Motor neuron (in vitro differentiated cells): ENCODE measurements at places on chromosomes 3 and 15.

DNA sequence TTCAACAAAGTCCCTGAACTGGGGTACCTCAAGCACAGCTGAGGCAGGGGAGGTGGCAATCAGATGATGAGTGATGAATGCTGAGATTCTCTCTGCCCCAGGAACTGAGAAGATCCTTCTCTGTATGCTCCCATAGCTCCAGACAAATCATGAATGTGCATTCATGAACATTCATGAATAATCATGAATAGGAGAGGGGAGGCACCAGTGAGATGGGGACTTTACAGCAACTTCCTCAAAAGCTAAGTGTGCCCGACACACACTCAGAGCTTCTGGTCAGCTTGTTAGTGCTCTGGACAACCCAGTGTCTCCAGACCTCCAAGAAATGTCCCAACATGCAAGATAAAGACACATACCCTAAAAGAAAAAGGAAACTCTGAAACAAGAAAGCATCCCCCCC is 24.3 kb downstream of the LRRC2 start:
- peak; percentile 81 for ATAC-seq

GRCh38 chr15:65259367-65259797 is 27.3 kb downstream of the PARP16 start:
- no peak for ATAC-seq

DNA sequence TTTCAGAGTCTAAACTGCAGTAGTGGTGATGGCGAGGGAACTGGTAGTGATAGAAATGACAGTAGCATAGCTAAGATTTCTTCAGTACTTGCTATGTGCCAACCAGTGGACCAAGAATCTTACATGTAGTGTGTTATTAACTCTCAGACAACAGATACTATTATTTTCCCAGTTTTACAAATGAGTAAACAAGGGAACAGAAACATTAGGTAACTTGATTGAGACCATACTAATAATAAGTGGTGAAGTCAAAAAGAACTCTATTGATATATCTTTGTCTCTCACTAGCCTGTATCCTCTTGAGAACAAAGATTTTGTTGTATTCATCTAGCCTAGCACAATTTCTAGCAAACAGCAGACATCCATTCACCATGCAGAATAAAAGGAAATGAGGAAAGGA is 250.1 kb downstream of the ZBTB20 start:
- ATAC-seq = no peak

DNA sequence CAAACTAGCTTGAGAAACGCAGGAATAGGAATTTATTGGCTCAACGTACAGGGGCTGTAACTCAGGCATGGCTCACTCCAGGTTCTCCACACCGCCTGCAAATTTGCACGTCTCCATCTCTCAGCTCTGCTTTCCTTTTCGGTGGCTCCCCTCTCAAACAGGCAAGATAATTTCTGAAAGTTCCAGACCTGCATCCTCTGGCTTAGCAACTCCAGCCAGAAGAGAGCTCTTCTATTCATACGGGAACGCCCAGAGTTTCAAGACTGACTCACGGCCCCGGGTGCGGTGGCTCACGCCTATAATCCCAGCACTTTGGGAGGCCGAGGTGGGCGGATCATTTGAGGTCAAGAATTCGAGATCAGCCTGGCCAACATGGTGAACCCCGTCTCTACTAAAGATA is 139.7 kb upstream of the BNIP2 start:
- no peak for ATAC-seq

- peak; percentile 64 for ATAC-seq
Observed at GRCh38 chr15:60520013-60520824, 41.3 kb upstream of the ICE2 start.

DNA sequence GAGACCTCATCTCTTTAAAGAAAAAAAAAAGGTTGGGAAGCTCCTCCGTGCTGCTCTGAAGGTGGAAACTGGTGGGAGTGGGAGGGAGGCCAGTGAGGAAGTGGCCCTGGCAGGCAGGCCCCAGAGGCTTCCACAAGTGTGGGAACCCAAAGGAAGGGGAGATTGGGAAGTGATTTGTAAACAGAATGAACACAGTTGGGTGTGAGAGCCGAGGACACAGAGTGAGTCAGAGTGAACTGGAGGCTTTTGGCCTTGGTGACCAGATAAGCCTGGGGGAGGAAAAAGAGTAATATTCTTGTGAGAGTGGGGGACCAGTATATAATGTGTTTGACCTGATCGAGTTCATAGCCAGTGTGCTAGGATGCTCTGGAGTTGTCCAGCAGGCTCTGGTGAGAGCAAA is 23.0 kb downstream of the MKRN2 start:
- ATAC-seq = peak; percentile 15

DNA sequence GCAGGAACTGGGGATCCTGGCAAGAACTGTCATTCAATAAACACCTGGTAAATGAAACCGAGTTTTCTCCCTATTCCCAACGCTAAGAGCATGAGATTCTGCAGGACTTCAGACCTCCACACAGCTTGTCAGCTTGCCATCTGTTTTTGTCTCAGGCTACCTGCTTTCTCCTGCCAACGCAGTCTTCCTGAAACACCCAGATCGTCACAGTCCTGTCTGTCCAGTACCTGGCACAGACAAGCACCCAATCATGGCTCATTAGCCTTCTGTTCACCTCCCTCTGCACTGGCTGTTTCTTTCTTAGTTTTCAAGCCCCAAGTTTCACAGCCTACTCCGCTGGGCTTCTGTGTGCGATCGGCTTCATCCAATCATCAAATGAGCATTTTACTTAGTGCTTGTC is 5.0 kb downstream of the SLC12A8 start:
- ATAC-seq = no peak

DNA sequence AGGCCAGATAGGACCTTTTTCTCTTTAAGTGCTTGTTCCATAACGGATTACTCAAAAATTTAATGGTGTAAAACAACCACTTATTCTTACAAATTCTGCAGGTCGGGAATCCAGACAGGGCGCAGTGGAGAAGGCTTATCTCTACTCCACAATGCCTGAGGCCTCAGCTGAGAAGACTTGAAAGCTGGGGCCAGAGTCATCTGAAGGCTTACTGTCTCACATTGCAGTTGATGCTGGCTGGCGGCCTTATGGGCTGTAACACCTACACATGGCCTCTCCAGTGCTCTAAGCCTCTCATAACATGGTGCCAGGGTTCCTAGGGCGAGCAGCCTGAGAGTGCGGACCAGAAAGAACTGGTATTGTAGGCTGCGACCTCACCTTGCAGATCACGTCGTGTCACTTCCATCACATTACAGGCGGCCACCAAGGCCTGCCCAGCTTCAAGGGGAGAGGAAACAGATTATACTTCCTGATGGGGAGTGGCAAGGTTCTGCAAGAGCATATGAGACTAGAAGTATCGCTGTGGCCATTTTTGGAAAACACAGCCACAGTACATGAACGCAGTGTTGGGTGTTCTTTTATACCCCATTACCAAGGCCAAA is 32.4 kb downstream of the CMTM7 start:
- ATAC-seq = no peak

DNA sequence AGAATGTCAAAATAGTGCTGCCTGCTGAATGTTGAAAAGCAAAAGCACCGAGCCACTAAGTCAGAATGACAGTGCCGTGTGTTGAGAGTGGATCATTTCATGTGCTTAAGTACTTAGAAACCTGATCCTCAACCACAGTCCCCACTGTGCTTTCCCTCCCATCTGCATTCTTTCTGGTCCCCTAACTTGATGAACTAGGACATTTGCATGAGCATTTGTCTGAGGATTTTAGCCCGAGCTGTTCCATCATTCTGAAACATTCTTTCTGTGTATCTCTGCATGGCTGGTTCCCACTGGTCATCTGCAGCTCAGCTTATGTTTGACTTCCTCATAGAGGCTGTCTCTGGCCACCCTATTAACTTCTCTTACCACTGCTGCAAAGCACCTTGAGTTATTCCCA is 42.0 kb downstream of the SST start:
- no peak for ATAC-seq

DNA sequence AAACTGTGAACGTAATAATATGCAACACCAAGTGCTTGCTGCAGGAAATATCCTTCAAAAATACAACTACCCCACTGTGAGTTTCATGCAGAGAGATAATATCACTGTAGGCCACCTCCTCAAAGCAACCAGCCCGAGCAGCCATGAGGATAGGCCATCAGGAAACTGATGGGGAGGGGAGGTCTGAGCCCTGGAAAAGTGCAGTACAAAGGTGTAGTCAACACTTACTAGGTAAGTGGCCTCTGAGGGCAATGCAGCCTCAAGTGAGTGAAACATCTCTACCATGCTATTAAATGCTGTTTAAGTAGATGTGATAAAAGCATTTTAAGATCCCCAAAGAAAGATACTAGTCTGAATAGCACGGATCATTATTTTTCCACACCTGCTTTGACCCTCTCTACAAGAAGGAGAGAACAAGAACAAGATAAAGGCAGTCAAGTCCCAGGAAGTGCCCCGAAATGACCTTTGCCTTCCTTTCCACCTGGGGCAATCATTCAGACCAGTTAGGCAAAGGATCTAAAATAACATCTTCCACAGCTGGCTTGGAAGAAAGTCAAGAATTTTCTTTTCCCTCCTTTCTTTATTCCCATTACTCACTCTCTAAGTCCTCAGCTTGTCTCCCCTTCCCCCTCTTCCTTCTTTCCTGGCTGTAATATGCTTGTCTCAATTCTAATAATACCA is 62.8 kb downstream of the FMN1 start:
- no peak for ATAC-seq

- no peak for ATAC-seq
Observed at GRCh38 chr3:196735751-196736150, 3.9 kb upstream of the PAK2 start.

- no peak for ATAC-seq
Observed at GRCh38 chr15:67947254-67948039, 106.7 kb upstream of the PIAS1 start.

- no peak for ATAC-seq
Observed at GRCh38 chr3:29453284-29454001, 172.6 kb downstream of the RBMS3 start.

DNA sequence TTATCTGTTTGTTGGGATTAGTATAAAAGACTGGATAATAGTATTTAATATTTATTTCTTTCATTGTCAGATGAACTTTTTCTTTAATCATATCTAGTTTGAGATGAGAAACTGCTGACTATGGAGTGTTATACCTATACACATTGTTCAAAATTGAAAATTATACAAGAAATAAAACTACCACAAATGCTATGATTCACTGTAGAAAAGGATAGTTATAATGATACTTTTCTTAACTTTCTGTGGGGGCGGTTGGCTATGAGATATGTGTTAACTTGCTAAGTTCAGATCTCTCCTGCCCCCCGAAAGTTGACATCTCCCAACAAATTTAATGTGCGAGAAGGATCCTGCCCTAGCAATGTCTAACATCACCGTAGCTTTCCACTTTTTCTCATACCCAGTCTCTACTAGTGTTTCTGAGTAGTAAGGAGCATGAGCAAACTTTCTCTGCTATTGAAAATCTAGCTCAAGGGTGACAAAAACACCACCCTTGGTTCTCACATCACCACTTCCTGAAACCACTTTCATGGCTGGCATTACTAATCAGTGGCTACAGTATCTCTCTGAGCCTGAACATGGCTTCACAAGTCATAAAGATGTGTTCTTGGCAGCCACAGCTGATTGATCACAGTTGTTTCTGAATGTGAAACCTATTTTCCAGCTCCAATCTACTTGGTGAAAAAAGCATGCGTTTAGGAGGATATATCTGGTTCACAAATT is 15.8 kb upstream of the SAMMSON start:
- no peak for ATAC-seq

DNA sequence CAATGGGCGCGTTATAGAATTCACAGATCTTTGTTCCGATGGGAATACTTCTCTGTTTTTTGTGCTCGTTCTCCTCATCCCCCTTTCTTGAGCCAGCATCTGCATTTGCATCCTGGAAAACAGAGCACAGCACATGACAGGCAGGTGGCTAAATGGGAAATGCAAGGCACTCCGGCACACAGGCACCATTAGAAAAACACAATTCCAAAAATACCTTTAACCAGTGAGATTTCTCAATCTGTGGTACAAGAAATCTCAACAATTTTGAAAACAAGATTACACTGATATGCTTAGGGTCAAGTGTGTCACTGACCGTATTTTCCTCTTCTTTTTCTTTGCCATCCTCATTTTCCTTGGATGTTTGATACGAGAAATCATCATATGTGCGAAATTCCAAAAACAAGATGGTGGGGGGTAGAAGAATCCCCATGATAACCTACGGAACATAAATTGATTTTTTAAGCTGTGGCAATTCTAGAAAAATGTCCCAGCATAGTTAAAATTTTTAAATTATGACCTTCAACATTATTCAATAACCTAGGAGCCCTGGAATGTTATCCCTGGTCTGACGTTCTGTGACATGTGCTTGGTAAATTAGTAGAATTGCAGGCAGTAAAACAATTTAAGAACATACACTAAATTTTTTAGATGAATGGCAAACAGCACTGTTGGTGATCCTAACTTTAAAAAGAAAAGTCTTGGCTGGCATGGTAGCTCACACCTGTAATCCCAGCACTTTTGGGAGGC is 46.5 kb upstream of the MTMR10 start:
- ATAC-seq = no peak

- ATAC-seq = no peak
Observed at GRCh38 chr15:60077581-60078359, 73.7 kb downstream of the FOXB1 start.
